ENCODE measurements at places on chromosomes 7 and 10. TPM values are rescaled to one million over a fixed set of nuclear protein-coding genes. Genes with fewer than 3 reads are reported as not detected.

MNX1 gene
- polyA plus RNA-seq = 4.2 TPM

ACSM6 gene
- not detected for polyA plus RNA-seq

PDGFA gene
- polyA plus RNA-seq = 21.6 TPM

PNLIPRP1 gene
- polyA plus RNA-seq = 0.04 TPM

ZNF804B gene
- polyA plus RNA-seq = not detected

ZWINT gene
- 39.8 TPM for polyA plus RNA-seq

PCLO gene
- polyA plus RNA-seq = 2.8 TPM

SPDYE8 gene
- polyA plus RNA-seq = not detected

CDHR3 gene
- polyA plus RNA-seq = 2.4 TPM

PPIA gene
- 3,915 TPM for polyA plus RNA-seq

NPY gene
- 0.50 TPM for polyA plus RNA-seq

OR2A1 gene
- polyA plus RNA-seq = 0.06 TPM

RAPGEF5 gene
- 8.8 TPM for polyA plus RNA-seq

POU6F2 gene
- polyA plus RNA-seq = not detected

PKD2L1 gene
- 0.60 TPM for polyA plus RNA-seq

ITPRID1 gene
- not detected for polyA plus RNA-seq

MMP21 gene
- not detected for polyA plus RNA-seq

CRYGN gene
- polyA plus RNA-seq = not detected

ARHGEF35 gene
- 36.0 TPM for polyA plus RNA-seq

ACBD5 gene
- polyA plus RNA-seq = 36.8 TPM

PCDH15 gene
- polyA plus RNA-seq = not detected

TEX47 gene
- polyA plus RNA-seq = not detected

ITGB8 gene
- polyA plus RNA-seq = 0.23 TPM

CYP3A7 gene
- polyA plus RNA-seq = not detected

C10orf95 gene
- 1.1 TPM for polyA plus RNA-seq

CPED1 gene
- 1.2 TPM for polyA plus RNA-seq

OPN4 gene
- not detected for polyA plus RNA-seq

CLEC2L gene
- polyA plus RNA-seq = not detected

TET1 gene
- polyA plus RNA-seq = under 0.01 TPM

CAMK2B gene
- polyA plus RNA-seq = 0.23 TPM
